ENCODE measurements at places on chromosomes 11 and 22.

GRCh38 chr11:4926608-4927007 lies 2.5 kb upstream of the OR51G1 start:
- DNase-seq = no peak

DNA sequence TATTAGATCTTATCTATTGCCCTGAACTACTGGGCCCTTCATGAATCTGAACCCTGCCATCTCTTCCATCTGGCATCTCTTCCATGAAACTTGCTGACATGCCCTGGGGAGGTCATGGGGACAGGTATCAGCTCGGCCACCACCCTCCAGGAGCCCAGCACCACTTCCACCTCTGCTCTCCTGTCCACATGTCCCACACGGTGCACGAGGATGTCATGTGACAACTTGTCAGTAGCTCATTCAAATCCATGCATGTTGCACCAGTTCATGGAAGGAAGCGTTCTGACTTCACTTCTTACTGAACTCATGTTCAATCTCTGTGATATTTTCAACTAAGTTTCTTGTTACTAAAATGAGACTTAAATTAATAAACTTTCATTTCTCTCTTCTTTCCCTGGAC lies 16.6 kb downstream of the YPEL1 start:
- no peak for DNase-seq

GRCh38 chr11:8652140-8652539 lies 30.3 kb downstream of the TRIM66 start:
- DNase-seq = no peak

DNA sequence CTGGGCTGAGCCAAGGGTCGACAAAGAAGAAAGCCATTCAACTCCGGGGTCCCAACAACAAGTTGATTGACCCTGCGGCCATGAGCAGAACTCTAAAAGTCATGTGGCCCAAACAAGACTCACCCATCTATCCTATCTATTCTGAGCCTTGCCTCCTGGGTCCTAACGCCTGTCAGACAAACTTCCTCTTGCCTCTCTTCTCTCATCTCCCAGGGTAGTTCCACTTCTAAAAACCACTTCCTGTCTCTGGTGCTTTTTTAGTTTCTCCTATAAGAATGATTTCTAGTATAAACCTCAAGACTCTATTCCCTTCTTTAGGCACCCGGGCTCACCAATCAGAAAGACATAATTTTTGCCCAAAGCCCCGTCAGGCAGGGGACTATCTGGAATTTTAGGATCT lies 530.2 kb downstream of the DLG2 start:
- DNase-seq = no peak

DNA sequence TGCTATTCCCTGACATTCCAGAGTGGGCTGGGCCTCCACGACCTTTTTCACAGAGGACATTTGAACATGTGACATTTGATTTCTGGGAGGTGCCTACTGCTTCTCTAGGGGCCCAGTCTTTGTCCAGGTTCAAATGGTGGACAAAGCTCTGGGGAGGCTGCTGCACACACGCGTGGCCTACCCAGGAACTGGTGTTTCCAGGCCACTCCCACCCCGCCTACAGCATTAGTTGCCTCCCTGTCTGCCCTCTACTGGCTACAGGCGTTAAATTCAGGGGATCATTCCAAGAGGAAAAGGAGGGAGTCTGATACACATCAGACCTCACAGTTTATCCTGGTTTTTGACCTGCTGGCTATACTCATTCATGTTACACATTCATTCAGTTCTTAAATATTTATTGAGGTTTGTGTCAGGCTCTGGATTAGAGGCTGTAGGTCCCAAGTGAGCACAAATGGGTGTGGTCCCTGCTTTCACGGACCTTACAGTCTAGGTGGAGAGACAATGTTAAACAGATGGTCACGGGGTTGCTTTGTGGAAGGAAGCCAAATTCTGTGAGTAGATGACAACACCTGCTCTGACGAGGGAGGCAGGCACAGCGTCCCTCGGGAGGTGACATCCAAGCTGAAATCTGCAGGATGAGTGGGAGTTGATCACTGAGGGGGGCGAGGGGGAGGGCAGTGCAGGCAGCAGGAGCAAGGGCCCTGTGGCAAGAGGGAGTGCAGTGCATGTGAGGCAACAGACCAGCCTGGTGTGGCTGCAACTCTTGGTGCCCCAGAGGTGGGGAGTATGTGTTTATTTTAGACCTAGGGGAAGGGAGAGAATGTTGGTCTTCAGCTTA lies 11.8 kb downstream of the TUB start:
- peak; percentile 20 for DNase-seq

DNA sequence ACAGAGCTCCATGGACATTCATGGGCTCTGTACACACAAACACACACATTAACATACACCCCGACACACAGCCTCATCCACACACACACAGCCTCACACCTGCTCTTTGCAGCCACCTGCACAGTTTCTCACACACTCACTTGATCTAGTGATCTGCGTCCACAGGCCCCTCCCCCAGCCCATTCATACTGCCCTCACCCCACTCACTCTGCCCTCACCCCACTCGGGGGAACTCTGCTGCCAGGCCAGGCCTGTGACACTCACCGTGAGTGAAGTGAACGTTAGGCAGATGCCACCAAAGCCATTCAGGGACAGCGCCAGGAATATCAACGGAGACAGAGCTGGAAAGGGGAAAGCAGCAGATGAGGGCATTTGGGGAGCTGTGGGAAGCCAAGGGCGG lies 15.0 kb downstream of the SLC43A1 start:
- no peak for DNase-seq

Measured in pulmonary artery endothelial cell (primary cell).